ENCODE measurements at places on chromosomes 6 and 20.
A peak's percentile ranks its signal among the peaks of the same experiment; 100 is the strongest.

- no peak for DNase-seq
Observed at GRCh38 chr6:43874814-43875590, 105.0 kb downstream of the VEGFA start.

GRCh38 chr6:72826037-72826436, 204.2 kb downstream of the KCNQ5 start:
- DNase-seq = no peak

DNA sequence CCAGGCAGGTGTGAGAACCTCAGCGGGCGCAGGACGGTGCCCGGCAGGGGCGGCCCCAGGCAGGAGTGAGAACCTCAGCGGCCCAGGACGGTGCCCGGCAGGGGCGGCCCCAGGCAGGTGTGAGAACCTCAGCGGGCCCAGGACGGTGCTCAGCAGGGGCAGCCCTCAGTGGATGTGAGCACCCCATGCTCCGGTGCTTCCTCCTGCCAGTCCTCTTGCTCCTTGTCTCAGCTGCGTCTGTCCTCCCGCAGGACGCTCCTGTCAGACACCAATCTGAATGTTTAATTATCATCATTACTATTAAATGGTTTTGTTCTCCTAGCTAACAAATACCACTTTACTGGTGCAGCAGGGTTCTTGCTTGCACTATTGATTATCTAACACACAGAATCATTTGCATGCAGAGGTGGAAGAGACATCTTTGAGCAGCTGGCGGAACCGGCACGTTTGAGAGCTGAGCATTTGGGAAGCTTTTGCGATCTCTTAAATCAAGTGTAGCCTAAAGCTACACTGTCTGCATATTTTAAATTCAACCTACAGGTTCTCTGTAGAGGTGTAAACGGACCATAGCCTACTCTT, 39.4 kb upstream of the DACT2 start:
- no peak for DNase-seq

DNA sequence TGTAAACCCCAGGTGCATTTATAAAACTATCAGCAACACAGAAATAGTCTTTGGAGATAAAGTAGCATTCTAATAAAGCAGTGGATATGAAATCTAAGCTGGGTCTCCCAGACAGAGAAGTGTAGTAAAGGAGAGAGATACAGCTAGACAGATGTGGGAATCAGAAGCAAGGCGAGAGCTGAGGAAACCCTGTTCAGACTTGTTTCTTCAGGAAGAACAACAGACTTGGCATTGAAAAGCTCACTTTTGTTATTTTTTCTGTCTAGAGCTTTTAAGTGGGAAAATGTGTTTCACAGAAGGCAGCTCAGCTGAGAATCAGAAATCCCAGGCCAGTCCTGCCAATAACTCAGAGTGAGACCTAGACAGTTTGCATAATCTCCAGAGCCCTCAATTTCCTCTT, 52.9 kb downstream of the SLC35B3 start:
- DNase-seq = no peak

DNA sequence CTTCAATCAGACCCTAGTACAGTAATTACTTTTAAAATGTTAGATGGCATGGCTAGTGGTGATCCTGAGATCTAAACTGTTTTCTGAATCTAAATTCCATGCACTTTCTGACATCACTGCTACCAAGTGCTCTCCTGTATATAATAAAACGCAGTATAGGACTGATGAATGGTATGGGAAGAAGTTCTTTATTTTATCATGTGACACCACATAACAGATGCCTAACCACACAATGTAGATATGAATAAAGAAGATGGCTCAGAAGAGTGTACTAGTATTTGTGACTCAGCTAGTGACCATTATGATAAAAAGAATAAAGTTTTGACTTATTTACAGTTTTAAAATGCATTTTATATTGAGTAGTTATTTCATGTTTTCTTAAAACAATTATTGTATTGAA, 8.5 kb downstream of the NDUFAF4 start:
- DNase-seq = no peak

- peak; percentile 59 for DNase-seq
Observed at GRCh38 chr20:63635431-63636141, 8.7 kb upstream of the GMEB2 start.

DNA sequence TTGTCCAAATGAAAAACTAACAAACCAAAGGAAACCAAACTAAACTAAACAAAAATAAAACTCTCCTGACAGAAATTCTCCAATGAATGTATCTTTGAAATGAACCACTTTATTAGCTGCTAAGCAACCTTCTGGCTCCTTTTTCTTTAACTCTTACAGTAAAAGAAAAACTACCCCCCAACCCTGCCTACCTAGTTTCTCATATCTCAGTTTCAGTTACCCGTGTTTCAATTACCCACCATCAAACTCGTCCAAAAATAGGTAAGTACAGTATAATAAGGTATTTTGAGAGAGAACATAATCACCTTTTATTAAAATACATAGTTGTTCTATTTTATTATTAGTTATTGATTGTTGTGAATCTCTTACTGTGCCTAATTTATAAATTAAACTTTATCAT, 177.4 kb upstream of the THEMIS start:
- DNase-seq = no peak

GRCh38 chr6:128024969-128025368, 124.1 kb upstream of the THEMIS start:
- no peak for DNase-seq

GRCh38 chr6:135043364-135043763, 11.3 kb downstream of the HBS1L start:
- DNase-seq = no peak

- DNase-seq = no peak
Observed at GRCh38 chr20:15923030-15923776, 650.0 kb downstream of the KIF16B start.

DNA sequence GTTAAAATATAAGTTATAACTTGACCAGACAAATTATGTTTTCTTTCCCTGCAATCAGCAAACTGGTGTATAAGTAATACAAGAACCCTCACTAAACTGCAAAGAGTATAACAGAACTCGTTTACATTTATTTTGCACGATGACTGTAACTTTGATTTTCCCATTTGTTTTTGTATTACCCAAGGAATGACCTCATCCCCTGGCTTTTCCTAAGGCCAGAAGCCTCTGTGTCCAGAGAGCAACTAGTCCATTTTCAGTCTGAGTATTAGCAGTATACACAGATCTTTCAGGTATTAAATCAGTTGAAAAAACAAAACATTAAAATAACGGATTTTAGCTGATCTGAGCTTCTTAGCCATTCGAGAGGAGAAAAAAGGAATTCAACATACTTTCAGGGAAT, 17.2 kb downstream of the COL19A1 start:
- no peak for DNase-seq

DNA sequence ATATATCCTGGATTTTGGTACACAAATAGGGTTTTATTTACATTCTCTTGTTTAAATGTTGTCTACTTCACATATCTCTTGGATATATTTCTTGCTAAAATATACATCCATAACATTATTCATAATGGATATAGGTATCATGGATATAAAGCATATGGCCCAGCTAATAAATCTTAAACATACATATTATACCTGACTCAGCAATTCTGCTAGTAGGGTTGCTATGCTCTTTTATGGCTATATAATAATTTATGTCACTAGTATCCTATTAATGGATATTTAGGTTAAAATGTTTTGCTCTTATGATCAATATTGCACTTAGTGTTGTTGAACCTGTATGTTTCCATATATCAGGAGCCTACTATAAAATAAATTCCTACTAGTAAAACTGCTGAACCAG, 375.5 kb downstream of the LMBRD1 start:
- DNase-seq = no peak

DNA sequence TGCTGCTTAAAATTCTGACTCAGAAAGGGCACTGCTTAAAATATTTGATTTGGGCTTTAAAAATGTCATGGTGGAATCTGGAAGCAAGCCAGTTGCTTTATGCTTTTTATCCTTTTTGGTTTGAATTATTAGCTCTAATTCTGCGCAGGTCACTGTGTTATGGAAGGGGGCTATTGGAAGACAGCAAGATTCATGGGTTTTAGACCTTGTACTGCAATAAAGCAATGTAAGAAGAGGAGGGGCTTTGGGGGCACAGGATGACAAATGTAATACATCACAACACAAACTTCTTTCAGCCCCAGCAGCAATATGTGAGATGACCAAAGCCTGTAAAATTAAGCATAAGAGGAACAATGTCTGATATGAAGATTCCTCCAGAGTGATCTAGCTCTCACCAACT, 68.4 kb downstream of the TFAP2B start:
- no peak for DNase-seq

GRCh38 chr20:44584162-44584561, 1.8 kb downstream of the PKIG start:
- DNase-seq = no peak

GRCh38 chr20:24370249-24370648, 99.2 kb upstream of the SYNDIG1 start:
- no peak for DNase-seq

DNA sequence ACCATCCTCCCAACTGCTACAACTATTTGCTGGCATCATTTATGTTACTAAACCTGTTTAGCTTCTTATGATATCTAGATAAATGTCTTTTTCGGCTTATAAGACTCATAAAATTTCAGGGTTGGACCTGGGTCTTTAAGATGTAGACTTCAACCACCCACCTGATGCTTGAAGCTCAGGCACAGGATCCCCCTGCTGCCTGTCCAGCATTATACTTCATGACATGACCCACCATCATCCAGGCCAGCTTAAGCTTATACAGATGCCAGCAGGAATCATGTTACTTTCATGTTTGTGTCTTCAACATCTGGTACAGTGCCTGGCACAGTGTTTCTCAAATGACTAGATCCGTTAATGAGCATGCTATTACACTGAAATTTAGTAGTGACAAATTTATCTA, 47.4 kb downstream of the SLC17A5 start:
- no peak for DNase-seq

DNA sequence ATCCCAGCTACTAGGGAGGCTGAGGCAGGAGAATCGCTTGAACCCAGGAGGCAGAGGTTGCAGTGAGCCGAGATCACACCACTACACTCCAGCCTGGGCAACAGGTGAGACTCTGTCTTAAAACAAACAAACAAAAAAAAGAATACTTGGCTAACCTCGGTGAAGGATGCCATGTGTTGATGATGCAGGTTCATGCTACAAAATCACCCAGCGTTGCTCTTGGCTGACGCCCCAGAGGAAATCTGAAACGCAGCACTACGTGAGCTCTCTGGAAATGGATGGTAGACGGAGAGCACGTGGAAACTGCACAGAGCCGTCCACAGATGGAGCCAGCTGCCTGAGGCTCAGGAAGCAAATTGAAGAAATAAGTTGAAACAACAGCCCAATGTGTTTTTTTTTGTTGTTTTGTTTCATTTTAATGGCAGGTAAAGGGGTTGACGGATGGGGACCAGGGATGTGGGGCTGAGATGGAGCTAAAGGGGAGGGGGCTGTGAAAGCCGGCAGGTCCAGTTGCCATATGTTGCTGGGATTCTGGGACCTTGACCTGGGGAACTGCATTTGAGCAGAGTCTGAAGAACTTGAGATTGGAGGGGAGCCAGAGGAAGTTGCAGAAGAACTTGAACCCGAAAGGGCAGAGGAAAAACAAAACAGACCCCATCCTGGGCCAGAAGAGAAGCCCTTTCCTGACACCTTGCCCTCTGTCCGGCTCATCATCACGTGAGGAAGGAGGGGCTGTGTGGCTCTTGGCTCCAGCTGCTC, 12.8 kb upstream of the MANBAL start:
- DNase-seq = no peak

DNA sequence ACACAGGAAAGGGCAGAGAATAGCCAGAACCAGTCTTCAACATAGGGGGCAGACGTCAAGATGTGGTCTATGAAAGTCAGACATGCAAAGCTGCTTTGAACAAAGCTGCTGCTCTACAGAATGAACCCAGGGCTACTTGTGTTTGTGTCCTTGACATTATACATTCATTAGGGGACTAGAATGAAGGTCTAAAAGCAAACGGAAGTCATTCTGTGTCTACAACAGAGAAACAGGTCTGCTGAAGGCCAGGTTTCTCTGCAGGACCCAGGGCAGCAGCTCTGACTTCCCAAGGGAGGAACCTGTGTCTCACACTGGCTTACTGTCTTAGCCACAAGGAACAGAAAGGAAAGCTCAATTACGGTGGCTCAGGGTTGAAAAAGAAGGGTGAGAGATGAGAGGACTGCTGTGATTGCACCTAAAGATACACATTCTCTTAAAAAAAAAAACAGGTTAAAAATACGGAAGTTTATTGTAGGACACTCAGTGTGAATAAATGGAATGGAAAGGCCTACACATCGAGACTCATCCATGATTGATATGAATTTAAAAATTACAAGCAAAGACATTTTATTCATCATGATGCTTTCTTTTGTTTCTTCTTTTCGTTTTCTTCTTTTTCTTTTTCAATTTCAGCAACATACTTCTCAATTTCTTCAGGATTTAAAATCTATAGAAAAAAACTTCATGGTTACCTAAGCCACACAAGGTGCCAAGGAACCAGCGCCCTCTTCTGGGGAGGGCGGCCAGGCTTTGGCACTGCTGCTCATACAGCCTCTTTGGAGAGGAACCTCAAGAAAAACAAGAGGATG, 6.7 kb downstream of the PSMA7 start:
- peak; percentile 56 for DNase-seq

DNA sequence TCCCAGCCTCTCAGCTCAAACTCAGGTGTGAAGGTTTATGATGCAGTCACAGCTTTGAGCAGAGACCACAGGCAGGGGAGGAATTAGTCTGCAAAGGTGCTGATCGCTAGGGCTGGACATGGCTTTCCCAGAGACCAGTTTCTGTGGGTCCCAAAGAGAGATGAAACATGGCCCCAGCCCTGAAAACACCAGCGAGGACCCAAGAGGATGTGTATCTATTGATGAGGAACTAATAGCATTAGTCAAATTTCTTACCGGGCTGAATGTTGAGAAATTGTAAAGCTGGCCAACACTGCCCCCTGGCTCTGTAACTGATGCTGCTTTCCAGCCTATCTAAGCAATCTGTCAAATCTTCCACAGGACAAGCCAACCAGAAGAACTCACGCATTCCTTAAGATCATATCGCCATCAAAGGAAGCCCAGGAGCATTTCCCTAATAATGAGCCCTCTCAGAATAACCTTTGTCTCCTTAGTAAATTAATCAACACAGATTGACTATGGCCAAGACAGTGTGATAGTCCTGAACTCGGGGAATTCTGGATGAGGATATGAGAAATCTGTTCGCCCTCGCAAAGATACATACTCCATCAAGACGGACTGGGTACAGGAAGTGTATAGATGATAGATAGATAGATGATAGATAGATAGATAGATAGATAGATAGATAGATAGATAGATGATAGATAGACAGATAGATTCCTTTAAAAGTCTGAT, 7.8 kb upstream of the ACSS1 start:
- peak; percentile 41 for DNase-seq

GRCh38 chr6:118935331-118935668, 341 bp upstream of the MCM9 start:
- DNase-seq = no peak

DNA sequence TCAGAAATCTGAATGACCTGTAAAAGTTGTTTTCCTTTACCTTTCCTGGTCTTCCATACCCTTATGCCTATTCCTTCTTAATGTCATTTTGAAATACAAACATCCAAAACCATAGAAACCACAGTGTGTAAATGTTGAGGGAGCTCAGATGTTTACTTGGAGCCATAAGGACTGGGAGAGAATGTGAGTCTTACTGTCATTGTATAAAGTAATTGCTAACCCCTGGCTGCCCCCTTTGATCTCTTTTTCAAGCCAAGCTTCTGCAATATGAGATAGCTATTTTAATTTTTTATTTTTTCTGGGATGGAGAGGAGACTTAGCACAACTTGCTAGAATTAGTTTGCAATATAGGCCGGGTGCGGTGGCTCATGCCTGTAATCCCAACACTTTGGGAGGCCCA, 124.4 kb upstream of the AKIRIN2 start:
- DNase-seq = no peak
